ENCODE measurements at places on chromosomes 11 and 22.

GRCh38 chr11:73995247-73995646, 12.6 kb upstream of the UCP2 start:
- DNase-seq, result no peak

GRCh38 chr11:83364500-83365045, 78.4 kb upstream of the CCDC90B start:
- no peak for DNase-seq

- DNase-seq, result no peak
These were observed 179.4 kb downstream of the INSC start for GRCh38 chr11:15293975-15294620.

DNA sequence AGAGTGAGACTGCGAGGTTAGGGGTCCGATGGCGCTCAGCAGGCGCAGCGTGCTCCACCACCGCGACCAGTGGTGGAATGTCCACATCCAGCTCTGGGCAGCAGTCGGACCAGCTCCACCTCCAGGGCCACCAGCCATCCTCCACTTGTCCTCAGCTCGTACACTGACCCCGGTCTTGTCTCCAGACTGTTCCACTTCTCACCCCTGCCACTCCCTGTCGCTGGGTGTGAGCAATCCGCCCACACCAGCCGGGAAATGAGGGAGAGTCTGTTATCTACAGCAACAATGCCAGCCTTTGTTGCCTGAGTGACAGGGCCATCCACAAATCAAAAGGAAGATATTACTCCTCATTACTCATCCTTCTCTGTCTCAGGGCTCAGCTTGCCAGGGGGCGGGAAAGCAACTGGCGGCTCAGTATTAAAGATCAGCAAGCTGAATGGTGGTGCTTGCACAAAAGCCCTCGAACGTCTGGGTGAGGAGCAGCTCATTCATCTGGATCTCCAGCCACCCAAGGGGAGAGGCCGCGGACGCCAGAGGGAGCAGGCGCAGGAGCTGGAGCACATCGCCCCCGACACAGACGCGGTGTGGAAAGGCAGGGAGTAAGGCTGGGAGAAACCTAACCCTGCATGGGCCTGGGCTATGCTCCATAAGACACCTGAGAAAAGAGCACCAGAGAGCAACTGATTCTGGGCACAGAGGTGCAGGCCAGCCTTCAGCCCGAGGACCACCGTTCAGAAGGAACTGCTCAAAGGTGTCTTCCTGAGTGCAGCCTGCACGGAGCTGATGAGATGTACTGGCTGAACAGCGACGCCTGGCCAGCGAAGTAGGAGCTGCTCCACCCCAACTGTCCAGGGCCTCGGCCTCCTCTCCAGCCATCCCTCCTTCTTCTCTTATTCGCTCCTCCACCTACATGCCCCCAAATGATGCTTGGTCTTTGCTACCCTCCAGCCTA, 21.9 kb downstream of the IGSF9B start:
- DNase-seq, result no peak

GRCh38 chr11:75583718-75584658, 21.9 kb downstream of the SERPINH1 start:
- no peak for DNase-seq

DNA sequence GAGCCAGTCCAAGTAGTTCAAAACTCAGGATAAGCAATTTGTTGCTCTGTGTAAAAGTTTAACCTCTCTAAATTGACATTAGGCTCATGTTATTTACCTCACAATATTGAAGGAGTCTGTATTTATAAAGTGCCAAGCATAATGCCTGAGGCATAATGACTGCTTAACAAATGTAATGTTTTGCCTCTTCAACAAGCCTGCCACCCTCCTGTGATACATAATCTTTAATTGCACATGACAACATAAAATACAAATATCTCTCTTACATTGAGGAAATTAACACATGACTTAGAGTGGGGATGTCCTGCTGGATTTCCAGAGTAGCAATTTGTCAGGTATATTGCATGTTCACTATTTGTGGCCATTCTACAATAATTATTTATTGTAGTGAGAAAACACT, 469.2 kb upstream of the ANO5 start:
- no peak for DNase-seq

- DNase-seq, result no peak
These were observed 304.8 kb downstream of the ST3GAL4 start for GRCh38 chr11:126660321-126660720.
